ENCODE measurements at places on chromosomes 2 and 18. TPM values are rescaled to one million over a fixed set of nuclear protein-coding genes. Genes with fewer than 3 reads are reported as not detected.

DNA sequence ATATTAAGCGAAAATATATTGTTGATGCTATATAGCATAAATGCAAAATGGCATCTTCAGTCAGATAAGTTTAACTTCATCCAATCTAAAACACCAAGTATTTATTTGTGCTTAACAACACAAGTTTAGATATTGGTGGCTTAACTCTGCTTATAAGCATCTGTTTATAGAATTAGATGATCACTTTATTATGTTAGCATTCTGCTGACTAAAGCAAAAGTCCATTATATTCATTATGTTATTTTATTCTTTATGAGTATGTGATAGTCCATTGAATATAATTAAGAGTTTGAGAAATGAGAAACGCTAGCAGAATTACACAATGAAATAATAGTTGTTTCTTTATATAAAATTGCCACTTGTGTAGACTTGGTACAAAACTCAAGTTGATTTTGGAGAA, 401.2 kb upstream of the CDH7 start:
- no peak for DNase-seq

DNA sequence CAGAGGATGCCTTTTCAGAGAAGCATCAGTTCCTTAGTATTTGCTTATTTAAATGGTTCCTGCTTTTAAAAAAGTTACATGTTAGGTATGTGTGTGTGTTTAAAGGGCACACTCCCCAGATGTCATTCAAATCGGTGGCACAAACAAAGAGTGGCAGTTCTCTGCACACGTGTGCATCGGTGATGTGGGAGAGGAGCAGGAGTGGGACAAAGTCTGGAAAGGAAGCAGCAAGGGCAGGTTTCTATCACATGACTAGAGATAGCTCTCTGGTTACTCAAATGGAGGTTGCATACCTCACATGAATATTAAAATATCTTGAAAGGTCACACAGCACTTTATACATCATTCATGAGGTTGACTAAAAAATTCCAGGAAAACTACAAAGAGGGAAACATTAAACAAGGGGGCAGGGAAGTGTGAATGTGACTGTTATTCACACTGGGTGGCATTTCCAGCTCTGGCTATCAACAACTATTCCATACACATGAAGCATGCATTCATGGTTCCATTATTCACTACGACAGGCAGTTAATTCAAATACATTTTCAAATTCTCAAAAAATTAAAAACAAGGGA, 64.7 kb downstream of the SEPTIN10 start:
- DNase-seq = no peak

GRCh38 chr2:45083175-45083574, 73.9 kb upstream of the SIX2 start:
- no peak for DNase-seq

- no peak for DNase-seq
Measured at GRCh38 chr2:155766342-155767115, 566.0 kb downstream of the NR4A2 start.

DNA sequence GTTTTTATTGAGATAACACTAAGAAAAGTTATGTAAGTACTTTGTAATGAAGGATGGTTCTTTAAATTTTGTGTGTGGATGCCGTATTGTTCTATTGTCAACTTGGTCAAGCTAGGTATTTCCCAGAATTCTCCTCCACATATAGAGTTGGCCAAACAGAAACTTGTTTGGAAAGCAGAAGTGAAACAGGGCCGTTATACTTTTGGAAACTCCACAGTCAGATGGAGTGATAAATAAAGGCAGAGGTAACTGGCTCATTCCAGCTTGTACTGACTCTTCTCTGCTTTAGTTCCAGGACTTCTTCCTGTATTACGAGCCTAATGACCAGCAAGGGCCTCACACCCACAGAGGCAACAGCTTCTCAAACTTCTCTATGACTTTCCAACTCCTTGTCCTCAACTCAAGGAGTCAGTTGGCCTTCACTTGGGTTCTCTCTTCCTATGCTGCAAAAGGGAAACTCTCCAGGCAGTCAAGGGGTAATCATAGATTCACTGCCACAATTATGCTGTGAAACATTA, 16.4 kb upstream of the STARD7 start:
- DNase-seq = no peak

DNA sequence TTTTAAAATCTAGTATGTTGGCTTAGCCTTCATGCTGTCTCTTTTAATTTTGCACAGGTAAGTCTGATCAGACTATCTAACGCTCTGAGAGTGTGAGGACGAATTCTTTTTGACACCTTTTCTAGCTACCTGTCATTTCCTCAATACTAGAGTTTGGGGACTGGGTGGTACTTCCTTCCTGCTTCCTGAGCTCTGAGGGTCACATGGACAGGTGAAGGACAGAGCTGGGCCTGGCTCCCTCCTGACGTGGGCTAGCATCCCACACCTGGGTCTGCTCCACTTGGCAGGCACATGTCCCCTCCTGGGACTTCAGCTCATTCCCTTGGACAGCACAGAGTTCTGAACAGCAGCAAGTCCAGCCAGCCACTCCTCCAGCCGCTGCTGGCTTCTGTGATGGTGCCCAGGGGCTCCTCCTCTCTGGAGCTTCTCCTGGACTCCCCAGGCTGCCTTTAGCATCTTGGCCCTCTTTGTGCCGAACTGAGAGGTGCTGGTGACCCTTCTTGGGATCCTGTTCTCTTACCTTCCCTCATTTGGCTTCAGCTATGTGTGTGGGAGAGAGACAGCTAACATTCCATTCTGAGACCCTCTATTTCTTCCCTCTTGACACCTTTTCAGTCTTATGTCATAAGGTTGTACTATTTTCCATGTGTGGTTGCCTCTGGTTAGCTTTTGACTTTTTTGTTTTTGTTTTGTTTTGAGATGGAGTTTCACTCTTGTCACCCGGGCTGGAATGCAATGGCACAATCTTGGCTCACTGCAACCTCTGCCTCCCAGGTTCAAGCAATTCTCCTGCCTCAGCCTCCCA, 106.9 kb downstream of the B3GNT2 start:
- no peak for DNase-seq

- DNase-seq = no peak
Measured at GRCh38 chr2:215755641-215756345, 257.6 kb downstream of the MREG start.

GRCh38 chr18:55777666-55778304, 189.8 kb upstream of the TCF4 start:
- DNase-seq = no peak

DNA sequence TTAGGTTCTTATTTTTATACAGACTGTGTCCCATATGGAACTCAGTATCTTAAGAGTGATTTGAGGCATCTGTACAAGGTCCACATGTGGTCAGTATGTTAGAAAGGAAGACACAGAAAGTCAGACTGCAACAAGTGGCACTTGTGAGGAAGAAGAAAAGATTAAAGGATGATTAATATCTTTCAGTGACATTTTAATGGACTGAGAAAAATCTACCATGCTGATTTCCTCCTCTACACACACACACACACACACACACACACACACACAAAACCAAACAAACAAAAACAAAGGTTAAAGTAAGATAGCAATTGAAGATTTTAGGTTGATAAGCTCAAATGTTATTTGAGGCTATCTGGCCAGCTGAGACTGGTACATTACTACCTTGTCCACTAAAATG, 94.5 kb upstream of the CHRNA1 start:
- DNase-seq = no peak

- no peak for DNase-seq
Measured at GRCh38 chr18:79353267-79353666, 42.5 kb upstream of the NFATC1 start.

DNA sequence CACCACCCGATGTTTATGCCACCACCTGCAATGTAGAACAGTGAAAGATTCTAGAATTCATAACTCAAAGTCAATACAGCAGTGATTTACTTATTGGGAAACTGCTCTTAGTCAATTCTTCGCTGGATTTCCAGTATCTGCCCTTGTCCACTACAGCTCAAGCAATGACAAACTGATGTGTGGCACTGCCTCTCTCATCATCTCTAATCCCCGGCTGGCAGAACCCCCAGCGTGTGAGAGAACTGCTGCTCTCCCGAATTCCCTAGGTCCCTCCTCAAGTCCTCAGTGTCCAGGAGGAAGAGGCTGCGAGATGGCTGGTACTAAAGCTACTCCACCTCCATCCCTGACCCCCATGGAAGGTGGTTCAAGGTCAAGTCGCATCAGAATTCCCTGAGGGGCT, 1.6 kb downstream of the TXNL4A start:
- DNase-seq = no peak

- no peak for DNase-seq
Measured at GRCh38 chr18:11946756-11947155, 34.6 kb upstream of the IMPA2 start.

GRCh38 chr2:9336576-9337314, 86.6 kb downstream of the ITGB1BP1 start:
- DNase-seq = peak; percentile 95

- peak; percentile 4 for DNase-seq
Measured at GRCh38 chr18:67961701-67962440, 445.4 kb upstream of the DSEL start.

- peak; percentile 80 for DNase-seq
Measured at GRCh38 chr18:68803356-68803755, 5.5 kb downstream of the CCDC102B start.

DNA sequence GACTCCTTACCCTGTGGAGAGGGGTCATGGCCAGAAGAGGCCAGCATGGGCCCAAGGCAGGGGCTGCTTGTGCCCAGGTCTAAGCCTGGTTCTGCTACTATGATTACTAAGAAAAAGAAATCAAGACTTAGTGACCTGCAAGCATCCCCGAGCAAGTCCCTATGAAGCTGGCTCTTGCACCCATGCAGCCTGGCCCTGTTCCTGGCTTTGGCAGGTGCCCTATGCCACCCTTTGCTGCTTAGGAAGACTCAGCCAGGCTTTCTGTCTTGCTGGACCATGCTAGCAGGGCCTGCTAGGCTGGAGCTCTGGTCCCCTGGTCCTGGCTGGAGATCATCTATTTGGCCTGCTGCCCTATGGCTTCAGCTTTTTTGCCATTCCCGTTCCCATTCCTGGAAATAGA, 309.4 kb upstream of the EPAS1 start:
- no peak for DNase-seq

DNA sequence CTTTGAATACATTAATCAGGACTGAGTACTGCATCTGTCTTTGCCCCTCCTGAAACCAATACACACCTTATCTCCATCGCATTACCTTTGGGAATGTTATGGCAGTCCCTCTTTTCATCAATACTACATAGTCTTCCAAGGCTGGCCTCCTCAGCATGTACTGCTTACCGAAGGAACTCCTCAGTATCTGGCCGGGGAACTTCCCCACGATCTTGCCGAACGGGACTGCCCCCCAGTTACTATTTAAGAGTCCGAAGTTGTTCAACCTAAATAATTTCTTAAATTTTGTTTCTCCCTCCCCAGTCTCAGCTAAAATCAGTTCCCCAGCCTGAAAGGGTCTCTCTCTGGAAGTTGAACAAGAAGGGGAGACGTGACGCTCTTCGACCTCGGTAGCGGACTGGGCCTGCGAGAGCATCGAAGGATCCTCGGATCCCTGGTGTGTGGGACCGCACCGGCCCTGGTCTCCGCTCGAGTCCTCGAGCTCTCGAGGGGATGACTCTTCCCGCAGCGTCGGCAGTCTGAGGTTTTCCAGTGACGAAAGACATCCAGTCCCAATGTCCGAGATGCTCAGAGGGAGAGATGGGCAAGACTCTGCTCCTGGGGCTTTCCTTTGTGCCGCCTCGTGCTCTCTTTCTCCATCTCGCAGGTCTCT, 489 bp downstream of the TRMT61B start:
- DNase-seq = no peak

- no peak for DNase-seq
Measured at GRCh38 chr2:79909521-79909920, 395.0 kb downstream of the LRRTM1 start.

DNA sequence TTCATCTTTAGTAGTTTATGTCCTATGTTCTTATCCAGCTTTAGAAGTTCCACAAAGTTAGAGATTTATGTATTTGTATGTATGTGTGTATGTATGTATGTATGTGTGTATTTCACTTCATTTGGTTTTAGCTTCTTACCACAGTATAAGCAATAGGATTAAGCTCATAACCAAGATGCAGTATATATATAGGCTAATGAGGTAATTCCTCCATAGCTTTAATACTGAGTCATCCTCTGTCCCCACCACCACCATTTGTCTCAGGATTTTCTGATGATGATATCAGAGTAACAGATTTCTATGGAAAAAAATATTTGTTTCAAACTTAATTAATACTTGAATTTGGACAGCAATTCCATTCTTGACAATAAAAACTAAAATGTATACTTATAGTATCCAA, 159.2 kb downstream of the SOX11 start:
- DNase-seq = no peak

POTEI gene
- 0.21 TPM for total RNA-seq

ASXL3 gene
- total RNA-seq = 4.3 TPM

CSRNP3 gene
- 20.6 TPM for total RNA-seq

ACOXL gene
- not detected for total RNA-seq

ERICH2 gene
- 1.6 TPM for total RNA-seq

MEP1B gene
- 0.10 TPM for total RNA-seq

IL36B gene
- not detected for total RNA-seq

ZNF396 gene
- 1.5 TPM for total RNA-seq

All from tongue (tissue), 3 donors.